PC-9 (cell line): ENCODE measurements at places on chromosomes 3 and 15.
A peak's percentile ranks its signal among the peaks of the same experiment; 100 is the strongest.

DNA sequence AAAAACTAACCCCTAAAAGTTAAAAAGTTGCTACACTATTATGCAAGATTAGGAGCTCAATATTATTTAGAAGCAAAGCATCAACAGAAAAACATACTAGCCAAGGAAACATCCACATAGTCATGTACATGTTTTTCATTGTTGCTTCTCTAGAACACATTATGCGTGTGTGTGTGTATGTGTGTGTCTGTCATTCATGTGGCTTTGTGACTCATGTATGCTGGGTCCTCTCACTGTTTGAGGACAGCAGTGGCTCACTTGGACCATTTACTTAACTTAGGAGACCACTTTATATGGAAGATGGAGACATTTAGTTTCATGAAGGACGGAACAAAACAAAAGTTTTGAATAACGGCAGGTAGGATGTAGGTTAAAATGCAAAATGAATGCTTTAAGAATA, 219.4 kb upstream of the THBS1 start:
- DNase-seq: no peak

DNA sequence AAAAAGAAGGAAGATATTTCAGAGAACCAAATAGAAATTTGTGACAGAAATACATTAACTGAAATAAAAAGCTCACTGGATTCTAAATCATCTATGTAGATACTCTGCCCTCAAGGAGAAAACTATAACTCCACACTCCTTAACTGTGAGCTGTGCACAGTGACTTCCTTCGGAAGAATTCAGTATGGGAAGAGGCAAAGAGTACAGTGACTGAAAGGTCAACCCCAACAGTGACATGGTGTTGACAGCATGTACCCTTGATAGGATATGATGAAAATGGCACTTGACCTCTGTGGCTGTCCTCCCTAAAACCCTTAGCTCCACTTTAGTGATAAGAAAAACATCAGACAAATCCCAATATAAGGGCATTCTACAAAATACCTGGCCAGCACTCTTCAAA, 165.5 kb downstream of the ATP10A start:
- DNase-seq: no peak

DNA sequence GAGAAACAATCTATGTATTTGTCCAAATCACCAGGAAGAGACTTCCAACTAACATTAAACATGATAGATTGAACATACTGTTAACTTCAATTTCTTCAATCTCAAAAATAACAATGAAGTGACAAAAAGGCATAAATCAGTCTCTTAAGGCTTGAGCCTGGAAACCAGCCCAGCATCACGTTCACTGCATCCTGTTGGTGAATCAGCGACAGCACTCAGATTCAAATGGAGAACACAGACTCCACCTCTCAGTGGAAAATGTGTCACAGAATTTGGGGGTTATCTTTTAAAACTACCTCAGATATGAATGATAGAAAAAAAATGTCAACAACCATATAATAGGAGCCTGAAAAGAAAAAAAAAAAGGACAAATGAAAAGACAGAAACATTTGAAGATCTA, 212.0 kb downstream of the MINAR1 start:
- DNase-seq: no peak

- DNase-seq: no peak
These were observed 15.3 kb downstream of the TNK2 start for GRCh38 chr3:195893044-195893395.

DNA sequence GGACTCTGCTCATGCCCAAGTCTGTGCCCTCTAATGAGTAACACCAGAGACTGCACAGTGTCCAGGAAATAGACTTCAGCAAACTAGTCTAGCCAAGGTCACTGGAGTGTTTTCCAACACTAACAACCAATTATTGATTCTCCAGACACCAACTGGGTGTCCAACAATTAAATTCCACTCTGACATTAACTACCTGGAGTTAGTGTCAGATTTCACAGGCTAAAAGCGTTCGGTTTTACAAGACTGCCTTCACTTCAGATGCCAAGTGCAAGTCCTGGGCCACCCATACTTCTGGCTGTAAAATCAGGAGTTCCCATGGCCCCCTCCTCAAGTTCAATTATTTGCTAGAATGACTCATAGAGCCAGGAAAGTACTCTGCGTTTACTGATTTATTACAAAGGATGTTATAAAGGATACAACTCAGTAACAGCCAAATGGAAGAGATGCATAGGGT, 20.8 kb upstream of the CFAP161 start:
- DNase-seq: no peak

DNA sequence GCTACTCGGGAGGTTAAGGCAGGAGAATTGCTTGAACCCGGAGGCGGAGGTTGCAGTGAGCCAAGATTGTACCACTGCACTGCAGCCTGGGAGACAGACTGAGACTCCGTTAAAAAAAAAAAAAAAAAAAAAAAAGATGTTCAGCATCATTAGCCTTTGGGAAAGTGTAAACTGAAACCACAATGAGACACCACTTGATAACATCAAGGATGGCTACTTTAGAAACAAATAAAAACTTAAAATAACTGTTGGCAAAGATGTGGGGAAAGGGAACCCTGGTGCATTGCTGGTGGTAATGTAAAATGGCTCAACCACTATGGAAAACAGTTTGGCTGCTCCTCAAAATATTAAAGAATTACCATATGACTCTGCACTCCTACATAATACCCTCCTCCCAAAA, 1.9 kb downstream of the LEO1 start:
- DNase-seq: no peak

DNA sequence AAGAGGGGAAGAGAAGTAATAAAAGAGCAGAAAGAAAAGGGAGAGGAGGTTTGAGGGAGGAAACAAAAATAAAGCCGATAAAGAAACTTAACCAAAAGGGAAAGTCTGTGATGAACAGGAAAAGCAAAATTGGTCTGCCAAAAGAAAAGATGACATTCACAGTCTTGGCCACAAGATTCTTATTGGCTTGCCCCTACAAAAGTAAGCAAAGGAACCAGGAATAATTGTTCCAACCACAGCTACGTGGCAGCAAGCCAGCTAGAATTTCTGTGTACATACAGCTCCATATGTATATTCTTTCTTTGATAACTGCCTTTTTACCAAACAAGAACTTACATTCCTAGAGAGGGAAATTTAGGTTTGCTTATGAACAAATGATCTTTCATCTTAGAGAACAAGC, 79.6 kb downstream of the MLH1 start:
- peak; percentile 6 for DNase-seq
